NCI-H2029 treated with DMSO at 0.1 percent for 48 hours (cell line): ENCODE measurements at places on chromosomes 16 and 17.

DNA sequence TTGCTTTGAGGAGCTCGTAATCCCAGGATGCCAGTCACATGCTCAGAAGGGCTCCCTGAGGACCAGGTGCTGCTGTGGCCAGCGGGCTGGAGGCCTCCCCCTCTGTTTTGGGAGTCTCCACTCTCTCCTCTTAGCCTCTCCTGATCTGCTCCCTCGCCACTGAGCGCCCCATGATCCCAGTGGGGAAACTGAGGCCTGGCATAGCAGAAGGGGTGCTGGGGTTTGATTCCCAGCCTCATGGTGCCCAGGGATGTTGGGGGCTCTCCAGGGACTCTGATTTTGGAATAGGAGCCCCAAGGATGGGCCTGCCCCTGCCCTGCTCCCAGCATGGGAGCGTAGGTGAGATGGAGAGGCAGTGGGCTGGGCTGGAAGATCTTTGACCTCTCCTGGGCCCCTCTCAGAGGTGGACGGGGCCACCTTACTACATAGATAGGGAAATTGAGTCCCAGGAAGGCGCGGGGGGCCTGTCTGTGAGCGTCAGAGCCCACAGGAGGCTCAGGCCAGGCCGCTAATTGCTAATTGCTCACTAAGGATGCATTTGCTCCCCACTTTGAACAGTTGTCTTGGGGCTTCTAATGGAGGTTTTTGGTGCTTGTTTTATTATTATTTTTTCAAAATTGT, 525 bp upstream of the ADCY7 start:
- DNase-seq = no peak

GRCh38 chr17:41655611-41656111, 31.3 kb upstream of the KRT17 start:
- no peak for DNase-seq

- DNase-seq = no peak
Measured at GRCh38 chr16:49452108-49452507, 78.5 kb downstream of the C16orf78 start.

- DNase-seq = no peak
Measured at GRCh38 chr17:31313982-31314781, at the start of gene EVI2B. Gene EVI2B, minus strand, starts transcription at chr17:31314054. Its CDS starts 8,445 bp downstream, at chr17:31305609.

DNA sequence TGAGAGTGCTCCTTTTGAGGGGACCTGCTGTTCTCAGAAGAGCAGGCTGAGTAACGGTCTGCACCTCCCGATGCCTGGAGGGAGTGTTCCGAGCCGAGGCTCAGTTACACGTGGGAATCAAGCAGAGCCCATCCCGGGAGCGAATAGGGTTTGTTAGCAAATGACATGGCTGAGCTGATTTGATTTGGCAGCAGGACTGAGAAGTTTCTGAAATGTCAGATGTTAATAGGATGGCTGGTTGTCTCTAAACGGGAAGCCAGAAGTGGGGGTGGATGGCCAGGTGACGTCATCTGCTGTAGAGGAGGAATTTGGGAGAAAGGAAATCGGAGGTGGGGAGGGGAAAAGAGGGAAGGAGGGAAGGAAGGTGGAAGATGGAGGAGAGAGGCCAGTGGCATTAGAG, 128.0 kb downstream of the RAP1GAP2 start:
- no peak for DNase-seq

- peak; percentile 17 for DNase-seq
Measured at GRCh38 chr17:81365148-81365600, 30.1 kb upstream of the BAHCC1 start.

- DNase-seq = no peak
Measured at GRCh38 chr17:30291543-30292285, at the start of gene BLMH. Gene BLMH, minus strand, starts transcription at chr17:30291944. Its CDS starts 125 bp downstream, at chr17:30291819.

DNA sequence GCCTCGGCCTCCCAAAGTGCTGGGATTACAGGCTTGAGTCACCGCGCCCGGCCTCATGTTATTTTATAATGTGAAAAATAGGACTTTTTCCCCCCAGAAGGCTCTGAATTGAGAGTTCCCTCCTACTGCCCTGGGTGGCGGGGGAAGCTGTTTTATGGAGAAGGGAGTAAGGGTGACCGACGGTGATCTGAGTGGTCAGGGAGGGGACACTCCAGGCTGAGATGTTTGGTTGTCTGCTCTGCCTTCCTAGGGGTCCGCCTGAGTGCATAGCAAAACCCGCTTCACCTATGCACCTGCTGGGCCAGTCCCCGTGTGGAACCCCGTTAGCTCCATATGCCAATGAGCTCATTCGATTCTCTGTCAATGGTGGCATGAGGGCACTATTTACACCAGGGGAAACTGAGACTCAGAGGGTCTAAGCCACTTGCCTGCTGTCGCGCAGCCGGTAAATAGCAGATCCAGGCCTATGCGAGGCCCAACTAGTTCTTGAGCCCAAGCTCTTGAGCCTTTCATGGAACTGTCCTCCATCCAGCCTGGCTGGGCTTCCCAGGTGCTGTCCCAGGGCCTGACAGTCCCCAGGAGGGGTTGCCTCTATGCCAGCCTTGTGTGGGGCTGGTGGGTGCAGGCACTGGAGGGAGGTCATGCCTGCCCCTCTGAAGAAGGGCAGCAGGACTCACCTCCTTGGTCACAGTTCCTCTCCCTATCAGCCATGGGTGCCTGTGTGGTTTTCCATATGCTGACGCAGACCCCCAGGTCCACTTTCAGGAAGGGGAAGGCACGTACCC, 1.7 kb upstream of the GJD3 start:
- no peak for DNase-seq

GRCh38 chr17:42647778-42648177, 11.3 kb upstream of the TUBG2 start:
- no peak for DNase-seq

DNA sequence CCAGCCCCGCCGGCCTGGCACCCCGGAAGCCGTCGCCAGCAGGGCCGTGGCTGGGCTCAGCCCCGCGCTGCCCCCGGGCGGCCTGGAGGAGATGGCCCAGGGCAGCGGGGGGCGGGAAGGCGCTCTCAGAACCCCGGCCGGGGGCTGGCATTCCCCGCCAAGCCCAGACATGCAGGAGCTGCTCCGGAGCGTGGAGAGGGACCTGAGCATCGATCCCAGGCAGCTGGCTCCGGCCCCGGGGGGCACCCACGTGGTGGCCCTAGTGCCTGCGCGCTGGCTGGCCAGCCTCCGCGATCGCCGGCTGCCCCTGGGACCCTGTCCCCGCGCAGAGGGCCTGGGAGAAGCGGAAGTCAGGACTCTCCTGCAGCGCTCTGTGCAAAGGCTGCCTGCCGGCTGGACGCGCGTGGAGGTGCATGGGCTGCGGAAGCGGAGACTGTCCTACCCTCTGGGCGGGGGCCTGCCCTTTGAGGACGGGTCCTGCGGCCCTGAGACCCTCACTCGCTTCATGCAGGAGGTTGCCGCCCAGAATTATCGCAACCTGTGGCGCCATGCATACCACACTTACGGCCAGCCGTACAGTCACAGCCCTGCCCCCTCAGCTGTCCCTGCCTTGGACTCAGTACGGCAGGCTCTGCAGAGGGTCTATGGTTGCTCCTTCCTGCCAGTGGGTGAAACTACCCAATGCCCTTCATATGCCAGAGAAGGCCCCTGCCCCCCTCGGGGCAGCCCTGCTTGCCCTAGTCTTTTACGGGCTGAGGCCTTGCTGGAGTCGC, 551 bp downstream of the WDR81 start:
- no peak for DNase-seq

DNA sequence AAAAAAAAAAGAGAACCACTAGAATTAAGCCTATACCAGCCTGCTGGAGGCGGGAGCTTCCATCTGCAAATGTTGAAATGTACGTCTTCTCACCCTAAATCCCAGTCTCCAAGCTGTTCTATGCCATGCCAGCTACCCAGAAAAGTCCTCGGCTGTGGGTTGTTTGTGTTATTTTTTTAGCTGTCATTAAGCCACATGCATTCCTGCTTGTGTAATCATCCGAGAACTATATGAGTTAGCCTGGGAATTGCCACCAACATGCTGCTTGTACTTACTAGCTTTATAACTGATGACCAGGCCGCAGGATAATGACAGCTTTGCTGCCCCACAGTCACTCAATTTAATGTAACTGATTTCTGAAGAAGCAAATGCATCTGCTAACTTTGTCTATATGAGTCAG, 313.9 kb upstream of the SALL1 start:
- no peak for DNase-seq

GRCh38 chr16:13176711-13177110, 275.3 kb downstream of the SHISA9 start:
- DNase-seq = no peak
